ENCODE measurements at places on chromosomes 6 and 20. TPM values are rescaled to one million over a fixed set of nuclear protein-coding genes. Genes with fewer than 3 reads are reported as not detected.

- H3K27me3 ChIP-seq = no peaks in the 10 kb centered on the region
- peaks cover 10% of the 10 kb centered on the region for H3K36me3 ChIP-seq
- no peak overlapping the region for H3K27ac ChIP-seq
- no peaks in the 10 kb centered on the region for H3K4me1 ChIP-seq
- H3K4me3 ChIP-seq = no peak overlapping the region
Observed at GRCh38 chr6:2094642-2095041, 150.8 kb downstream of the GMDS start.

- no peaks in the 10 kb centered on the region for H3K27me3 ChIP-seq
- no peaks in the 10 kb centered on the region for H3K36me3 ChIP-seq
- no peak overlapping the region for H3K4me3 ChIP-seq
- DNase-seq = no peak
Observed at GRCh38 chr6:21390532-21391213, 202.9 kb upstream of the SOX4 start.

- H3K27ac ChIP-seq = no peak overlapping the region
- no peak for DNase-seq
- no peak overlapping the region for H3K4me3 ChIP-seq
- peaks cover 2% of the 10 kb centered on the region for H3K27me3 ChIP-seq
- H3K4me1 ChIP-seq = no peaks in the 10 kb centered on the region
Observed at GRCh38 chr6:164034602-164035140, 620.2 kb downstream of the QKI start.

DNA sequence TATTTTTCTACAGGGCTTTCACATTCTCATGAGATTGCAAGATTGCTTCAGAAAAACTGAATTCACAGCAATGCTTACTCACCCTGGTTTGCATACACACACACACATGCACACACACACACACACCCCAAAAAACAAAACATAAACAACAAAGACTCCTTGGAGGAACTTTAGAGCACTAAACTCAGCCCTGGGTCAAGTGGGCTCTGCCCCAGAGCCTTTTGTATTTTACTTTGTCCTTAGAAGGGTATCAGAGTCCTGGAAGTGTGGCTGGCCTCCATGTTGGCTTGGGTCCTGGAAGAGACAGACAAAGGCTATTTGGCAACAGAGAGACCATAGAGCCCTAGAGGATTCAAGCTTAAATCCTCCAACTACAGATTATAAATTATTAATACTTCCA is 8.0 kb upstream of the CST9 start:
- no peaks in the 10 kb centered on the region for H3K4me1 ChIP-seq
- no peak overlapping the region for H3K4me3 ChIP-seq
- H3K27ac ChIP-seq = no peak overlapping the region
- H3K27me3 ChIP-seq = peaks cover 5% of the 10 kb centered on the region
- DNase-seq = no peak
- H3K36me3 ChIP-seq = no peaks in the 10 kb centered on the region

TNFRSF6B gene
- total RNA-seq = not detected

All from activated naive CD4-positive, alpha-beta T cell treated with anti-CD3 and anti-CD28 coated beads for 36 hours (primary cell).